ENCODE measurements at places on chromosomes 12 and 14.
A peak's percentile ranks its signal among the peaks of the same experiment; 100 is the strongest.

DNA sequence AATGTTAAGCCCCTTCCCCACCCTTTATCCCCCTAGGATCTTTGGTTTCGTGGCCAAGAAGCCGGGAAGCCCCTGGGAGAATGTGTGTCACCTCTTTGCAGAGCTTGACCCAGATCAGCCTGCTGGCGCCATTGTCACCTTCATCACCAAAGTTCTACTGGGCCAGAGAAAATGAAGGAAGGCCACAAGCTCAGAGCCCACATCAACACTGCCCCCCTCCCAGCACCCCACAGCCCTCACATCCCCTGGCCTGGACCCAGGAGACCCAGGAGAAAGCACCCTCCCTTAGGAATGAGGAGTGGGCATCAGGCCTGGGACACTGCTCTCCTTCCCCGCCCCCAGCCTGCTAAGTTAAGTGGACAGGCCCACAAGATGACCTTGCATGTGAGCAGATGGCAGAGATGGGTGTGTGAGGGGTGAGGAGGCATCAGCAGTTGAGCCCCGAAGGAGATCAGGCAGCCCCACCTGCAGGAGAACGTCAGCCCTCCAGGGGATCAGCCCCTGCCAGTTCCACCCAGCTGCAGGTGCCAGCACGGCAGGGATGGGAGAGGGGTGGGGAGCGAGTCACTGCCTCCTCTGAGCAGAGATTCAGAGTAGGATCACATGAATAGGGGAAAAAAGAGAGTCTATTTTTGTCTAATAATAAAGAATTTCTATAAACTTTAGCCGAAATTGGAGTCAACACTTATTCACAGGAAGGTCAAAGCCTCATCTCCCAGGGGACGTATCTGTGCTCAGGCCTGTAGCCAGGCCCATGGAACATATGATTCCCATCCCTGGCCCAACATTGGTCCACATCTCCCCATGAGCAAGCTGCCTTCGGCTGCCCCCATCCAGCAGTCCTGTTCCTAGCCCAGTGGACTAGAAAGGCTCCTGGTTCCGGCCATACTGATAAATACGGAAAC lies 14.1 kb downstream of the TNS2 start:
- no peak for ATAC-seq

DNA sequence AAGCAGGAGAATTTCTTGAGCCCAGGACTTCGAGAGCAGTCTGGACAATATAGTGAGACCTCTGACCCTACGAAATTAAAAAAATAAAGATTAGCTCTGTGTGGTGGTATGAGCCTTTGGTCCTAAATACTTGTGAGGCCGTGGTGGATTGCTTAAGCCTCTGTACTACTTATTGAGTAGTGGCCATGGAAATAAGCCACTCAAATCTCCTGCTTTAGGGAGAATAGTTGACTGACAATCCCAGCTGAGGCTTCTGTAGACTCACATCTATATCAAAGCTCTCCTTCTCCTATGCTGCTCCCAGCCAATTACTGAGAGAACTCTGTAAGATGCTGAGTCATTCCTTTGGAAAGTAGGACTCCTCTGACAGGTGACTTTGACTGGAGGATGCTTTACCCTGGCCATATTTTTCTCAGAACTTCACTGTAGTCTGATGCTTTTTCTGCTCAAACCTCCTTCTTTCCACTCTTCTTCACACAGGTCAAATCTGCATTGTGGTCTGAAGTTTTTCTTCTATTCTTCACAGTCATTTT lies 420.2 kb downstream of the SLC6A15 start:
- no peak for ATAC-seq

DNA sequence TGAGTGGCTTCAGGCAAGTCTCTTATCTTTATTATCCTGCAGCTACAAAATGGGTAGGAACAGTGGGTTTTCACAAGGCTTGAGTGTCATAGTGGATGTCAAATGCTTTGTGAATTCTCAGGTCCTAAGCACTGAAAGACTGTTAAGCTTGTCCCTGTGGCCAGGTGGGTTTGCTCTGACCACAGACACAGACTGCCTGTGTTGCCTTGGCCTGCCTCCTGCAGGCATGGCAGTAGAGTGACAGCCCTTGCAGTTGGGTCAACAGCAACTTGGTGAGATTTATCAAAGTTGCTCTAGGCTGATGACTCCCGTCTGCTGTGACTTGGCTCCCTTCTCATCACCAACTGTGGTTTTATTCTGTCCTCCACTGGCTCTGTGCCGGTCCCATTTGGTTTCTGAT lies 520.0 kb upstream of the CCDC196 start:
- no peak for ATAC-seq

DNA sequence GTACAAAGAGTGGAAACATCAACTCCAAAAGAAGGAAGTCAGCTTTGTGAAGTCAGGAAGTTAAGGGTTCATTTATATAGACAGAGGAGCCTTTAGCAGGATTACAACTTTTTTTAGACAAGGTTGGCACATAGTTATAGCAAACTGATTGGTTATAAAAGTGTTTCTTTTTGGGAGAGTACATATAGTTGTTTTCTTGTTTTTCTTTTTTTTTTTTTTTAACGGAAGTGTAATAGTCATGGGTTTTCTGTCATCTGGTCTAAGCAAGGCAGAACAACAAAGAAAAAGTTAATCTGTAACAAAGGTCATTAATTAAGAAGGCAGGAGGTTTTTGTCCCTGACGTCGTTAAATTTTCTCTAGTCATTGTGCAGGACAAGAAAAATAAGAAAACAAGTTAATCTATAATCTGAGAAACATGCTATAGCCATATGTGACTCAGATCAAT lies 13.0 kb upstream of the MFAP5 start:
- ATAC-seq, result no peak

GRCh38 chr12:40170593-40170992 lies 54.2 kb upstream of the LRRK2 start:
- ATAC-seq, result peak; percentile 5

DNA sequence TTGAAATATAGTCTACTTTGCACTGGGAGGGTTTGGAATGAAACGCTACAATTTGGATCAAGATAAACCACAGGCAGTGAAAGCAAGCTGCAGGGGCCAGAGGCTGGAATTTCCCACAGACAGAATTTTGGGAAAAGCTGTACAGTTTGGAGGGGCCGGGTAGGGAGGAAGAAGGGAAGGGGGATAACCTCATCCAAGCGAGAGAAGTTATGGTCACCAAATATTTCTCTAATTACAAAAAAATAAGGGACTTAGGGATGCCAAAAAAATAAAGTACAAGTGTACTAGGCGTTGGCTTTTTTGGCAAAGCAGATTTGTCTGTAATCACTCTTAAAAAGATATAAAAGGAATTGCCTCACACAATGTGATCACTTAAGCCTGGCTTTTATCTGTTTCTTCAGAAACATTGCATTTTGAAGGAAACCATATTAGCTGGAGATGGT lies 31.2 kb upstream of the ADGRD1 start:
- ATAC-seq, result no peak

DNA sequence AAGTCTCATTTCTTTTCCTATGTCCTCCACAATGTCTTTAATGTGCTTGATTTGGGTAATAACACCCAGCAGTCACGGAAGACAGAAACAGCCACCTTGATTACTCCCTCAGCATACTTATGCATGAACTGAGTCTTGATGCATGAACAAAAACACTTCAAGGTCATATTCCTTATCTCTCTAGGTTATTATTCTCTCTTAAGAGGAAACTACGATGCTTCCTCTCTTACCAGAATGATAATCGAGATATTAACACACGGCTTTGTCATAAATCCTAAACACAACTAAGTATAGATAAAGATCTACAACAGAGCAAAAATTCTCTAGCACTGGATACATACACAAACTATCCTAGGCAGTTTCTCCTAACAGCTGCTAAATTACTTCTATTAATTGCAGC lies 583.5 kb upstream of the ATP2B1 start:
- ATAC-seq, result no peak

GRCh38 chr14:49886523-49886922 lies 6.4 kb upstream of the ARF6 start:
- peak; percentile 51 for ATAC-seq

- no peak for ATAC-seq
These were observed 24.1 kb downstream of the FGF23 start for GRCh38 chr12:4355156-4356040.

- no peak for ATAC-seq
These were observed 89.3 kb upstream of the RFX4 start for GRCh38 chr12:106493531-106493930.

DNA sequence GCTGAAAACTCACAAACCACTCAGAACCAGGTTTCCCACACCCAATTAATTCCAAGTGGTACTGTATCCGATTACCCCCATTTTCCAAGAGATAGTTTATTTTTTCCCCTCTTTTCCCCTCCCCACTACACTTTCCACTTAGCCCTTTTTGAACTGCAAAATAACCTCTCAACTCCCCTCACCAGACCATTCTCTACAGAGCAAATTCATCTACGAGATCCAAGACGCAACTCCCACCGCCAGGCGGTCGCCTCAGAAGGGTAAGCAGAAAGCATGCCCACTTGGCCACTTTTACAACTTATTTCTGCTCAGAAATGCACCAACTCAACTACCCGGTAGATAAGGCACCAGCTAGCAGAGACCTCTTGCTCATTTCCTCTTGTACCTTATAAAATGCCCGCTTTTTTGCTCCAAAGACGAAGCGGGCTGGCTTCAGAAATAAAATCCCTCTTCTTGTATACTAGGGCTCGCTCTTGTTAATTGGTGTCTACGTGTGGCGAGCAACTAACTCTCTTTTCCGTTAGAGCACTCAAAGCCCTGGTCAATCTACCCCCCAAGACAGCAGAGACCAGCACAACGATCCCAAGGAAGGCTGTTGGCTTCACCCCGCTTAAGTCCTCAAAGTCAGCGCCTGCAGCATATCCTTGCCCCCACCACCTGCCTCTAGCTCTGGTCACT lies 910 bp upstream of the SRP54 start:
- peak; percentile 39 for ATAC-seq

GRCh38 chr14:79334272-79334671 lies 877.0 kb downstream of the DIO2 start:
- no peak for ATAC-seq

GRCh38 chr14:77516126-77516525 lies 17.5 kb upstream of the ISM2 start:
- no peak for ATAC-seq

GRCh38 chr14:100473249-100473648 lies 114.0 kb downstream of the BEGAIN start:
- no peak for ATAC-seq

DNA sequence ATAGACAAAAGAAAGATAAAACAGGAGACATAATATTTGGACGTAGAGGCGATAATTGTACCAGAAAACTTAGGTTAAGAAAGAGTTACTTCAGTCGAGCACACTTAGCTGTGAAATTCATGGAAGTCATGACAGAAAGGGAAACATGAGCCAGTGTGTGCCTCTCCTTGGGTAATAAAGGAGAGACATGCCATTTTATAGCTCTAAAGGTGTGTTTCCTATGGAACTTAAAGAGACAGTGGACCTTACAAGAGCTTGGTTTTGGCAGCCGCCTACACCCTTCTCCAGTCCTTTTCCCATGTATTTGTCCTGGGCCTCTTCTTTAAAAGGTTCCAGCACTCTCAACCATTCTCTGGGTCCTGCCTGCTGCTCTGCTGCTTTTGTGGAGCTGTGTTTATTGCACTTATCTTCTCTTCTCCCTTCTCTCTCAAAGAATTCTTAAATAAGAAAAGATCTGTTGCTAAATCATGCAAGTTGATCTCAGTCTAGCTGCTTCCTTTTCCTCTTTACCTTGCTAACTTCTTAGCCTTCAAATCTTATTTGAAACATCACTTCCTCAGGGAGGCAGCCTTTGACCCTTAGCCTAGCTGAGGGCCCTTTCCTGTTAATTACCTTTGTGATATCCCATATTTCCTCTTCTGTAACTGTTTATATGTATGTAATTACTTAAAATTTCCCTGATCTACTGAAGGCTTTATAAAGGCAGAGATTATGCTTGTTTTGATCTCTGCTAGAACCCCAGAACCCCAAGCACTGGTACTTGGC lies 81.8 kb upstream of the EVL start:
- ATAC-seq, result no peak

DNA sequence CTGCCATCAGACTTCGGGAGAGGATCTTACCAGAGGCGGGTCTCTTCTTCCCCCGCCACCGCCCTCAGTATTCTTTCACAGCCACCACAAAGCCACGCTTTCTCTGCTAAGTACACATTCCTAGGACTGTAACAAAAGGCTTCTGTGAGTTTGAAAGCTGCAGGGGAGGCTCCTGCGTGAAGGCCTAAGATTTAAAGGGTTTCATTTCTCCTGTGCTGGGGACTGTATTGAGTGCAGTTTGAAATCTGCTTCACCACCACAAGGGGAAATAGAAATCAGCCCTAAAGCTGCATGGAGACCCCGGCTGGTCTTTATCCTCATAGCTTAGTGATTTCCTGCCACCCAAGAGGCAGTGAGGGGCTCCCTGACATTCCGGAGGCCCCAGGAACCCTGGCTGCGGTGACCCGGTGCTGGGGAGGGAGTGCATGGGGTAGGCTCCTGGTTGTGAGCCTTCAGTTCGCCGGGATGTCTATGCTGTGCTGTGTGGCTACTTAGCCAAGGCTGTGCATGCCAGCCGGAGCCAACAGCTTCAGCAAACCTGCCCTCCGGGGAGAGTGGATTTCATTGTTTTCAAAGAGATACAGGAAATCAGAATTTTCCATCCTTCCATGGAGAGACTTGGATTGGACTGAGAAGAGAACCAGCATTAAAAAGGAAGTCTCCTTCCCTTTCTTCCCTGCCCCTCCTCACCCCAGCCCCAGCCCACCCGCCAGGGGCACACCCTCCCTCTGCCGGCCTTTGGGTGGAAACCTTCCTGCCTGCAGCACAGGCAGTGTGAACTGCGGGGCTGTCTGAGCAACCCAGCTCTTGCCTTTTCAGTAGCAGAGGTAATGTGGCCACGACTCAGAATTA lies 163.3 kb downstream of the ETV6 start:
- peak; percentile 92 for ATAC-seq

DNA sequence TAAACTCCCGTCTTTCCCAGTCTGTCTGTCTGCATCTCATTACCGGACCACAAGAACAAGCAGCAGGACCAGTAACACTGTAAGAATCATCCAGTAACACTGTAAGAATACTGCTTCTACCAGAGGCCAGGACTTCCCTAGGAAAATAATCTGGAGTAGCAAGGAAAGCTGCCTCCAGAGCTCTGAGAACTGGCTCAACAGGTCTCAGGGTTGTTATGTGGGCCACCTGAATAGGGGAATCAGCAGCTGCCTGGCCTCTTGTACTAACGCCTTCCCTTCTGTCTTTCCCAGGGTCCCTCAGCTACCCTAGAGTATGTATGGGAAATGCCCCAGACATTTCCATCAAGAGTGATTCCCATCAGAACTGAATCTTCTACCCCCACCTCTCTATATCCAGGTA lies 954 bp upstream of the SLC39A2 start:
- ATAC-seq, result no peak

DNA sequence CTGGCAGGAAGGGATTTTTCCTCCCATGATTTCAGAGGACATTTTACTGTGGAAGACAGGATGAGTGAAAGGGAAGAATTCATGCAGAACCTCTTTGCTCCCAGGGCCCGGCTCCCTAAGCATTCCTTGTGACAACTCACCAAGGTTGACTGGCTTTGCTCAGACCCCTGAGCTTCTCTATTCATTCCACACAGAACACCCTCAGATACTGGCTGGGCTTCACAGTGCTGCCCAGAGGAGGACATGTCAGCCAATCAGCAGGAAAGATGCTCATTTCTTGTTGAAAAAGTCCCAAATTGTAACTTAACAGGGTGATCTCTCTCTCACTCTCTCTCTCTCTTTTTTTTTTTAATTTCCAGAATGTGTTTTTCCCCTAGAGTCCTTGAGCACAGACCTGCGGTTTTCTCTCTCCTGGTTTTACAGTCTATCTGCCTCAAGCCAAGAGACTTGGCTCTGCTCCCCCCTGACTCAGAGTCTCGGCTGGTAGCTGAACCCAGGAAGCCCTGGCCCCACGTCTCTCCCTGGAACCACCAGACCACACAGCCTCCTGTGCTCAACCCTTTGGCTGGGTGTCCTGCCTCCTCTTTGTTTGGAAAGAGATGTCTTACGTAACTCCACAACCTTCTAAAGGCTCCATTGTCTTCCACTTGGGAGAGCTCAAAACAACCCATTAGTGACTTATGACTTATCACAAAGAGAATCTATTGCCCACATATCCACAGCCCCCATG lies 43.9 kb downstream of the SSPN start:
- ATAC-seq, result no peak

Measured in stimulated activated memory B cell treated with anti-CD40 and anti-IgM and Interleukin-4, amounts not matched to agents 10 μg/mL and 1 μg/mL and 100 μg/mL, for 72 hours (primary cell).